ENCODE measurements at places on chromosomes 11 and 22.
A peak's percentile ranks its signal among the peaks of the same experiment; 100 is the strongest.

- DNase-seq, result no peak
Measured at GRCh38 chr11:57541169-57541568, 3.8 kb downstream of the SMTNL1 start.

GRCh38 chr11:30521297-30522071 is 64.7 kb downstream of the MPPED2 start:
- DNase-seq, result no peak

- no peak for DNase-seq
Measured at GRCh38 chr11:126341760-126342161, 13.7 kb upstream of the ST3GAL4 start.

DNA sequence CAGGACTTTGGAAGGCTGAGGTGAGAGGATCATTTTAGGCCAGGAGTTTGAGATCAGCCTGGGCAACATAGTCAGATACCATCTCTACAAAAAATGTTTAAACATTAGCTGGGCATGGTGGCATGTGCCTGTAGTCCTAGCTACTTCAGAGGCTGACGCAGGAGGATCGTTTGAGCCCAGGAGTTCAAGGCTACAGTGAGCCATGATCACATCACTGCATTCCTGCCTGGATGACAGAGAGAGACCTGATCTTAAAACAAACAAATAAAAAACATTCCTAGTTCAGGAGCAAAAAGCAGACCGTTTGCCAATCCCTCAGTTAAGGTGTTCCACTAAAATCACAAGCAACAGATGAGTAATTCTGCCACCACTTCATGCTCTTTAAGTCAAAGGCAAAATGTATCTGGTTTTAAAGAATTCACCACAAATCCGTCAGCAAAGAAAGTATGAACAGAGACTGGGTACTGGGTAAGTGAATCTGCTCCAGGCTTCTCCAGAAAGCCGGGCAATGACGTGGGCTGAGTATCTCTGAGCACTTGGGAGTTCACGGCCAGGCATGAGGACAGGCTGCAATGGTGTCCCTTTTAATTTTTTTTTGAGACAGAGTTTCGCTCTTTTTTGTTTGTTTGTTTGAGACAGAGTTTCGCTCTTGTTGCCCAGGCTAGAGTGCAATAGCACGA is 19.5 kb downstream of the CLTCL1 start:
- no peak for DNase-seq

DNA sequence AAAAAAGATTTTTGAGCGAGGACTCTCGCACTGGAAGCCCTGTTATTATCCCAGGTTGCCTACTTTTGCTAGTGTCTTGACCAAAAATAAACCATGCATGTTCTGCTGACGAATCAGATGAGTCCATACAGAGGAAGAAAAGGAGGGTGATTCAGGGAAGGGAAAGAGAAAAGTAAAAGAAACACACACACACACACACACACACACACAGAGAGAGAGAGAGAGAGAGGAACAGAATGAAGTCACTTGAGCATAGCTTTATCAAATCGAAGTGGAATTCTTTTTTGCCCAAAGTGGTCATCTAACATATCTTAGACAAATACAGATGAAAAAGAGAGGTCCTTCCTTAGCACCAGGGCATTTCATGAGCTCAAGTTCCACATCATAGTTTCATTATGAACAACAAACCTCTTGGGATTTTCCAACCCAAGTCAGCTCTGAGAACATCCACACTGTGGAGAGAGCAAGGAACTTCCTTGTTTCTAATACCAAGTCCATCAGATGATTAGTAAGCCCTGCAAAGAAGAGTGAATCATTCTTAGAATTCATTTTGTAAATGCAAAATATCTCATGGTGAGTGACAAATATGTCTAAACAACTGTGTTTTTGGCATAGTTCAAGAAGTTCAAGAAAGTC is 7.7 kb upstream of the MMP12 start:
- no peak for DNase-seq

GRCh38 chr11:36478700-36479329 is 31.3 kb downstream of the TRAF6 start:
- DNase-seq, result no peak

- DNase-seq, result no peak
Measured at GRCh38 chr11:87125257-87125656, 87.5 kb downstream of the TMEM135 start.

GRCh38 chr11:68948935-68949334 is 31.9 kb downstream of the MRGPRD start:
- DNase-seq, result no peak

GRCh38 chr22:49209452-49210195 is 618.0 kb downstream of the BRD1 start:
- no peak for DNase-seq

GRCh38 chr11:11425806-11426205 is 72.8 kb upstream of the CSNK2A3 start:
- DNase-seq, result no peak

GRCh38 chr11:27551127-27551526 is 44.6 kb upstream of the LIN7C start:
- no peak for DNase-seq

GRCh38 chr11:87265132-87265531 is 227.4 kb downstream of the TMEM135 start:
- no peak for DNase-seq

DNA sequence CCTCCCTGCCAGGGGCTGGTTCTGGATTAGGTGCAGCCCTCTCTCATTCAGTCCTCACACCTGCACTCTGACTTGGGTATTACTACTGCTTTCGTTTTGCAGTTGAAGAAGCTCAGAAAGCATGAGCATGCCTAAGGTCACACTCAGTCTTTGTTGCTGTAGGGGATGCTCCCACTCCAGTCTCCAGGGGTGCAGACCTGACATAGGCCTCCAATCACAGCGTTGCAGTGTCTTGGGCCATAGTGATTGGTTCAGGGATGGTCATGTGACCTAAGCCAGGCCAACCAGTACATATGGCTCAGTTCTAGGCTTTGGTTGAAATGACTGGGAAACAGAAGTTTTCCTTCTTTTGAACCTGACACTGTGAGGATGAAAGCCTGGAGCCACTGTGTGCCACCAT is 61.7 kb downstream of the FBXO7 start:
- DNase-seq, result no peak

DNA sequence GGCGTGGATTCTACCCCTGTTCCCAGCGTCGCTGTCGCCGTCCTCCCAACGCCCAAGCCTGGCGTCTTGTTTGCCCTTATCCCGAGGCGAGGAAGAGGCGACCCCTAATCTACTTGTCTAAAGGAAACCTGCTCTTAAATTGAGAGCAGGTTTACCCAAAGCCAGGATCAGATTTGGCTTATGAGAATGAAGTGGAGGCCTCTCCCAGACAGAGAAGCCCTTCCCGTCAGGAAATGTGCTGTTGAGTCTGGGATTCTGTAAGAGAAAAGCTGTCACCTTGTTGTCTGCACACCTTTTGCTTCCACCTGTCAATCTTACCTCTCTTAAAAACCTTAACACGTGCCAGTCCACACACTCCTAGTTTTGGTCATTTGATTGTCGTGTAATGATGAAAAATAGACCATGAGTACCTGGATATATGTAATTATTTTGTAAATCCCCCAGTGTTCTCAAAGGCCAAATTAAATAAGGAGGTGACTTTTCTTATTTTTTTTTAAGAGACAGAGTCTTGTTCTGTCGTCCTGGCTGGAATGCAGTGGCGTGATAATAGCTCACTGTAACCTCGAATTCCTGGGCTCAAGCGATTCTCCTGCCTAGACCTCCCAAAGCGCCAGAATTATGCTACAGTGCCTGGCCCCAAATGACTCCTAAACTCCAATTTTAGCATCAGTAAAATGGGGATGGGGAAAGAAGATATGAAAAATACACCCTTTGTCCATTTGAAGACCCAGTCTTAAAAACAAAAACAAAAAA is 627 bp downstream of the GTF2H1 start:
- no peak for DNase-seq

GRCh38 chr11:92826136-92826535 is 143.3 kb upstream of the MTNR1B start:
- DNase-seq, result no peak

- DNase-seq, result no peak
Measured at GRCh38 chr11:13098063-13098462, 88.9 kb downstream of the RASSF10 start.

- no peak for DNase-seq
Measured at GRCh38 chr11:86578727-86579405, 93.5 kb downstream of the ME3 start.

DNA sequence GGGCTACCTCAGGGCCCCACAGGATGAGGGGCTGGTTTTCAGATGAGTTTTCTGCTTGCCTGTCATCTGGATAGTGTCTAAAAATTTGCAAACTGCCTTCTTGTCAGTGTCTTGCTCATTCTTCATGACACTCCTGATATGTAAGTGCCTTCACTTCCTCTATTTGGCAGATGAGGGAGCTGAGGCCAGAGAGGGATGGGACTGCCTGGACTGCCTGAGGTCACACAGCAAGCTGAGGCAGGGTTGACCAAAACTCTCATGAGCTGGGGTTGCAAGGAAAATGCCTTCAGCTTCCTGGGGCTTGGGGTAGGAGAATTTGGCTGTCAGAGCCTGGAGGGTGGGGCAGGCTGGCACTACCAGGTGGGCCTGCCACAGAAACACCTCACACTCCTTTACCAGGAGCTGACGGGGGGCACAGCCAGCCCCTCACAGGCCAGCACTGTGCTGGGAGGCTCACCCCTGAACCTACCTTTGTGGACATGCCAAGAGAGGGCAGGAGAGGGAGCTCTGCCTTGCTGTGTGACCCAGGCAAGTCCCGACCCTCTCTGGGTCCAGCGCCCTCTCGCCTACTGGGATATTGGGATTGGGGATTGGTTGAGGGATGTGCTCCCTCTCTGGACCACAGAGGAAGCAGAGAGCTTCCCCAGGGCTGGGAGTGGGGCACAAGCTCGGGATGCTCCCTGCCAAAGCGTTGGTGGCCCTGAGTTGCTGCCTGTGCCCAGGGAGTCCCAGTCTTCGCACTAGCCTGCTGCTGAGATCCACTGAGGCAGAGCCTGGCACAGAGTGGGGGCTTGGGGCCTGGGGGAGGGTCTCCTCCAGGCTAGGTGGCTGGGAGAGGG is 1.9 kb upstream of the P2RY6 start:
- no peak for DNase-seq

- peak; percentile 46 for DNase-seq
Measured at GRCh38 chr22:36486619-36487384, 5.4 kb upstream of the TXN2 start.

- no peak for DNase-seq
Measured at GRCh38 chr11:79052544-79052943, 388.3 kb downstream of the TENM4 start.

DNA sequence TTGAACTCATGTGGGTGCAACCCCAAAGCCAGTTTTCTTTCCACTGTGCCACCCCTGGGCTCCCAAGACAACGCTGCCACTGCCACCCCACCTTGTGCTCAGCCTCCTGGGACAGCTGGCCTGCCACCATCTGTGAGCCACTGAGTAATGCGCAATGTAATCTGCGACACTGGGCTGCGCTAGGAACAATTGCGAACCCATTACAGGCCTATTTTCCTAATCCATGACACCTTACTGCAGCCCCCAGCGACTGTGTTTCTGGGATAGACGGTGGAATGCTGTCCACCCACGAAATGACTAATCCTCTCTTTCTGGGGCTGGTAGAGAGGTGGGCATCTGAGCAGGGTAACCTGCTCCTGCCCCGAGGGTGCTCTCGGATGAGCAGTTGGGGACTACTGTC is 22.2 kb downstream of the FLRT1 start:
- no peak for DNase-seq

DNA sequence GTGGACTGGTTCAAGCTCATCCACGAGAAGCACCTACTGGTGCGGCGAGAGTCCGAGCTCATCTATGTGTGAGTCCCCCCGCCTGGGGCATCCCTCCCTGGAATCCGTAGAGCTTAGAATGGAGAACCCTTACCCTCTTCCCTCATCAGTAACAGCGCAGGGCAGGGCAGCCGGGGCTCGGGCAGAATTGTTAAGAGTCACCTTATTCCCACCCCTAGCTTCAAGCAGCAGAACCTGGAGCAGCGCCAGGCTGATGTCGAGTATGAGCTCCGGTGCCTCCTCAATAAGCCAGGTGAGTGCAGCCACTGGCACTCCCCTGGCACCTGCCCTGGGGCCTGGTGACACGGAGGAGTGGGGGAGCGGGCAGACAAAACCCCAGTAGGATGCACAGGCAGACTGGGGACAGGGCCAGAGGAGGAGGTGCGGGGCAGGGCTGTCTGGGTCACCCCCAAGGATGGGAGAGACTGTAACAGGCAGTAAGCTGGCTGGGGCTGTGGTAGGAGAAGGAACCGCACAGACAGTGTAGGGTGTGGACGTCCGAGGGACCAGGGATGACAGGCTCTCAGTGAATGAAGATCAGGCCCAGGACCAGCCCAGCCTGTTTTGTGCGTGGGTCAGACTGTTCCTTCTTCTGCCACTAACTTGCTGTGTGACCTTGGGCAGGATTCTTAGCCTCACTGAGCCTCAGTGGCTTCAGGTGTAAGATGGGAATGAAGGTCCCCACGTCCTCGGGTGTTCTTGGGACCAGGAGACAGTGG is 20.4 kb downstream of the C22orf23 start:
- DNase-seq, result no peak
